Muscle of back (tissue), 13 donors: ENCODE measurements at places on chromosomes 3 and 15. TPM values are rescaled to one million over a fixed set of nuclear protein-coding genes. Genes with fewer than 3 reads are reported as not detected.

The FETUB gene
- polyA plus RNA-seq, result not detected

The SERPINI2 gene
- 0.12 TPM for polyA plus RNA-seq

The LRRN1 gene
- 55.7 TPM for polyA plus RNA-seq

The FBXL22 gene
- 31.7 TPM for polyA plus RNA-seq

The POTEB3 gene
- polyA plus RNA-seq, result not detected

The SKOR1 gene
- 0.50 TPM for polyA plus RNA-seq

The CTXN2 gene
- not detected for polyA plus RNA-seq
